ENCODE measurements at places on chromosomes 11 and 22.
A peak's percentile ranks its signal among the peaks of the same experiment; 100 is the strongest.

DNA sequence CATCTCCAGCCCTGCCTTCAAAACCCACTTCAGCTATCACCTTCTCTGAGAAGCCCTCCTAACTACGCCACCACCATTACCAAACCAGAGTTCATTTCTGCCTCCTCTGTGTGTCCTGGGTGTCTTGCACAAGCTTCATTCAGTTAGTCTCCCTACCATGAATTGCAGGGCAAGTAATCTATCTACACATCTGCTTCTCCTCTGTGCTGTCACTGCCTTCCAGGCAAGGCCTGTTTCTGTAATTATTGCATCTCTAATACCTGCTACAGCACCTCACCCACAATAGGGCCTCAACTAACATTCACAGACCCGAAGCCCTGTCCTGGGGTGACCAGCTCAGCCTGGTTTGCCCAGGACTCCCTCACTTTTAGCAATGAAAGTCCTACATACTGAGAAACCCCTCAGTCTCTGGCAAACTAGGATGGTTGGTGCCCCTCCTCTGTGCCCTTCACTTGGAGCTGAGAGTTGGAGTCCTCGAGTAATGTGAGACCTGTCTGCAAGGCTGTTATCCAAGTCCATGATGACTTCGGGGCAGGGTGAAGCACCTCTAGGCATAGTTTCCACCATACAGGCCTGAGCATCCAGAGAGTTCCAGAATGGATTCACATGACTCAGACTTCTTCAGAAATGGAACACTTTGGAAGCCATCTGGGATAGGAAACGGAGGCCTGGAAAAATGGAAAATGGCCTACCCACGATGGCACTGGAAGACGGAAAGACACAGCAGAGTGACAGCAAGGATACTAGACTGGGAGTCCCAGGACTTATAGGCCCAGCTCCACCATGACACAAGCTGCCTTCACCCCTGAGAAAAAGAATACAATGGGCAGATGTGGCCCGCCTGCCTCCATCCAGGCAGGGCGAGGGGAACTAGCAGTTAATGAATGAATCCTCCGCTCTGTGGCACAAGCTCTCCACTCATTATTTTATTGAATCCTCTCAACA, 269.3 kb downstream of the BUD13 start:
- no peak for DNase-seq

GRCh38 chr11:34379079-34379478, 21.3 kb upstream of the ABTB2 start:
- DNase-seq, result no peak

- DNase-seq, result no peak
These were observed 66.5 kb upstream of the CEP126 start for GRCh38 chr11:101848262-101848661.

- no peak for DNase-seq
These were observed 94.9 kb downstream of the SLC17A6 start for GRCh38 chr11:22433094-22433455.

GRCh38 chr22:20536590-20537324, 29.3 kb downstream of the MED15 start:
- DNase-seq, result no peak

DNA sequence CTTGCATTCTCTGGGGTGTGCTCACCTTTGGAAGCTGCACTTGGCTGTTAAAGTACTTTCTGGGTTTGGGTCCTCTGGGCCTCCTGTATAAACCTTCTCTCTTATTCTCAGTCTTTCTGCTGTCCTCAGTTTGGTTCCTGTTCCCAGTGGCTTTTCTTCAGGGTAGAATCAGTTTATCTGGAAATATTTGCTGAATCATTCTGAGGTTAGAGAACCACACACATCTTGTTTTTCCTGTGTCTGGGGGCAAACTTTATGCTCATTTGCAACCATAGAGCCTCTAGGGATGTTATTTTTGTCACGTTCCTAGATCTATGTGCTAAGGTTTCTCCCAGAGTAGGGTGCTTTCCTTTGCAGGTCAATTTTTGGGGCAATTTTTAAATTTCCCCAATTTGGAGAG, 224.3 kb upstream of the C11orf87 start:
- DNase-seq, result no peak

DNA sequence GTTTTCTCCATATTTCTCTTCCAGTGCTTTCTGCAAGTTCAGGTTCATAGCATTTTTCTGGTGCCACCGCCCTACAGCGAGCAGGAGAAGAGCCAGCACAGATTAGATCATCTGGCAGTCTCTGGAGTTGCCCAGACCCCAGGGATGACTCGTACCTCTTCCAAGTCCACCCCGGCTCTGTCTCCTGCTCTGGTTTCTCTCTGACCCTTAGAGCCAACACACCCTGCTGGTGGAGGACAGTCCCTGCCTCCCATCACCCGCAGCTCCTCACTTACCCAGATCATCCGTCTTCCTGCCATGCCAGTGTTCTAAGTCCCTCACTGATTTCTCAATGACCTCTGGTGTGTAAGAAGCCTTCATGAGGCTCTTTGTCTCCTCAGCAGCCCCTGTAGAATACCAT, 28.0 kb downstream of the TST start:
- DNase-seq, result no peak

DNA sequence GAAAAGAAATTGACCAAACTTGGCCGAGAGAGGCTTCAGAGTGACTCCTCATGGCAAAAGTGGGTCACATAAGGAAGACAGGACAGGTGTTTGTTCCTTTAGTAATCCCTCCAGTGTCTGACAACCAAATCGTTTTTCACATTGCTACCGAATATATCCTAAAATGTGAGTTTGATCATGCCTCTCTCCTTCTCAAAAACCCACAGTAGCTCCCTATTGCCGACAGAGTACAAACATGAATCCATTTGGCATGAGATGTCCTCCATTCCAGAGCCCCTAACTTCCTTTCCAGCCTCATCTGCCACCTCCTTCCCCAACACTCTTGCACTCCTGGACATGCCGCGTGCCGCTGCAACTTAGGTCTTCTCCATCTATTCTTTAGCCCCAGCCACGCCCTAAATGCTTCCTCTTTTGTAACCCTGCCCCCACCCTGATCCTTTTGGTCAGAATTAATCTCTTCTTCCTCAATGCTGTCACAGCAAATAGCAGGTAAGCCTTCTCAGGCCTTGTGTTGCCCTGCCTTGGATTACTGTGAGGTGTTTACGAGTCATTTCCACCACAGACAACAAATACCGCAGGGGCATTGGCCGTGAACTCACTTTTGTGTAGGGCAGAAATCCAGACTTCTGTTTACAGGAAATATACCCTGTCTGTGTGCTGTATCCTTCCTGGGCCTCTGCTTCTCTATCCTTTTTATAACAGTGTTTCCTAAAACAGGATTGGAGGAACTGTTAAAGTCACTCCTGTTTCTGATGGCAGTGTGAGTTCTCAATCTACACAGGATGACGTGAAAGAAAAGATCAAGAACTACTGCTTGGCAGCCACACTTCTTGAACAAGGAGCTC, 66.0 kb upstream of the FTH1 start:
- no peak for DNase-seq

DNA sequence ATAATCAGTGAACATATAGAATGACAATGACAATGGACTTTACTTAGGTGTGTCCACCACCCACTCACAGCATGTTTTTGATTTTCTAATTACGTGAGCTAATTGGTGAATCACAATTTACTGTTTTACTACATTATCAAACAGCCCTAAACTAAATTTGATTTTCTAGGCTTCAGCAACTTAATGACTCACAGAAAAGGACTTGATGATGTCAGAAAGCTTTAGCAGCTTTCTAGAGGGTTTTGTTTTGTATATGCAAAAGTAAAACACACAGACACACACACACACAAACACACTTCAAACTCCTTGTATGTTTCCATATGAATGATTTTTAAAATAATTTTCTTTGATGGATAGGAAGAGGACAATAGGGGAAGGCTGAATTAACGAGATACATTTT, 878.6 kb upstream of the CCDC90B start:
- DNase-seq, result no peak

GRCh38 chr11:114216796-114217180, 79.4 kb upstream of the NNMT start:
- no peak for DNase-seq

GRCh38 chr11:122128146-122128545, 12.1 kb upstream of the BLID start:
- DNase-seq, result no peak

- DNase-seq, result peak; percentile 78
These were observed 102.4 kb upstream of the FSHB start for GRCh38 chr11:30128269-30128932.

GRCh38 chr11:119774172-119774763, 45.3 kb upstream of the NECTIN1 start:
- no peak for DNase-seq

GRCh38 chr11:6566704-6567370, 36.6 kb downstream of the RRP8 start:
- DNase-seq, result no peak

- no peak for DNase-seq
These were observed 8.7 kb downstream of the PTH start for GRCh38 chr11:13486926-13487660.

DNA sequence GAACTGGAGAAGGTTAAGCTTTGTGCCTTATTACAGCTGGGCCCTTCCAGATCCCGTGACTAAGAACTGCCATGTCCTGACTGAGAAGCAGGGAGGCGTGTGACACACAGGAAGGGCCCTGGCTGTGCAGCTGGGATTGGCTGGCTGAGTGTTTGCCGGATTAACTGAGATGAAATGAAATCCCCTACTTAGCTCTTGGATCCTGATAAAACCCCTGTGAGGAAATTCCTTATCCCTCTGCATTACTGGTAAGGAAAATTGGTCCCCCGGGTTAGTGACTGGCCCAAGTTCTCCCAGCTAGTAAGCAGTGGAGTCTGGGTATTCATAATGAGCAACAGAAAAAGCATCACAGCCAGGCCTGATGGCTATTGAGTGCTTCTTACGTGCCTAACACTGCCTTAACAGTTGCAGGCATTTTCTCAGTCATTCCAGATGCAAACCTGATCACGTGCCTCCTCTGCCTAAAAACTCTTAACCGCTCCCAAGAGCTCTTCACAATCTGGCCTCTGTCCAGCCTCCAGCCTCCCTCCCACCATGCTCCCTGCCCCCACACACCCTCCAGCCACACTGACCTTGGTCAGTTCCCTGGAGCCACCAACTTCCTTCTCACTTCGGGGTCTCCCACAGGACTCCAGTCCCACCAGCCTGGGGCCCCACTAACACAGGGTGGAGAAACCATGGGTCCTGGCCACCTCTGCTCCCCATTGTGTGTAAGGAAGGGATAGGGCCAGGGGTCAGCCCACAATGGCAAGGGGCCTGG, 37.8 kb downstream of the ARRB1 start:
- DNase-seq, result no peak

GRCh38 chr22:48884324-48884723, 943.3 kb downstream of the BRD1 start:
- DNase-seq, result no peak

- no peak for DNase-seq
These were observed 89.3 kb downstream of the BCR start for GRCh38 chr22:23269441-23270211.

GRCh38 chr22:40853333-40853732, 3.1 kb downstream of the ST13 start:
- DNase-seq, result no peak

DNA sequence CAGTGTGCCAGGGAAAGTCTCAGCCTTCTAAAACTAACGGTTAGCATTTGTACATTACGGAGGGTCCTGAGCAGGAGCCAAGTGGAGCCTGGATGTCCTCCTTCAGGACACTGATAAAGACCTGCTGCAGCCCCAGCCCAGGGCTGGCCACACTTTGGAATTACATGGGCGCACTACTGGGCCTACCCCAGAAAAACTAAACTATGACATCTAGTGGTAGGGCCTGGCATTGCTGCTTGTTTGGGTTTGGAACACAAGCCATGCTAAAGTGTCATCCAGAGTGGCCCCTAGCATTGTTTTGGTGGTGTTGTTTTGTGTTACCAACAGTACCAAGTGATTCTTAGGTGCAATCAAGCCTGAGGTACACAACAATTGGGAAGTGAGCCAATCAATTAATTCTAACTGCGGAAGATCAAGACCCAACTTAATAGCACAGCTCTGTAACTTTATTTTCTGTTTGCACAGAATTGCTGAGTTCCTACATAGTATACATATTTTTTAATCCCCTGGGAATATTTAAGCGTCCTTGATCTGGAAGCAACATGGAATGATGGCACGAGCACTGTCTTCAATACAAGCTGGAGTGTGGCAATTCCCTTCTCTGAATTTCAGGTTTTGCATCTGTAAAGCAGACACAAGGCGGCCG, 340.7 kb downstream of the LARGE1 start:
- DNase-seq, result no peak

GRCh38 chr11:37597776-37598175, 999.7 kb upstream of the RAG2 start:
- no peak for DNase-seq

- peak; percentile 27 for DNase-seq
These were observed 33.1 kb downstream of the TRIM66 start for GRCh38 chr11:8649361-8649760.

DNA sequence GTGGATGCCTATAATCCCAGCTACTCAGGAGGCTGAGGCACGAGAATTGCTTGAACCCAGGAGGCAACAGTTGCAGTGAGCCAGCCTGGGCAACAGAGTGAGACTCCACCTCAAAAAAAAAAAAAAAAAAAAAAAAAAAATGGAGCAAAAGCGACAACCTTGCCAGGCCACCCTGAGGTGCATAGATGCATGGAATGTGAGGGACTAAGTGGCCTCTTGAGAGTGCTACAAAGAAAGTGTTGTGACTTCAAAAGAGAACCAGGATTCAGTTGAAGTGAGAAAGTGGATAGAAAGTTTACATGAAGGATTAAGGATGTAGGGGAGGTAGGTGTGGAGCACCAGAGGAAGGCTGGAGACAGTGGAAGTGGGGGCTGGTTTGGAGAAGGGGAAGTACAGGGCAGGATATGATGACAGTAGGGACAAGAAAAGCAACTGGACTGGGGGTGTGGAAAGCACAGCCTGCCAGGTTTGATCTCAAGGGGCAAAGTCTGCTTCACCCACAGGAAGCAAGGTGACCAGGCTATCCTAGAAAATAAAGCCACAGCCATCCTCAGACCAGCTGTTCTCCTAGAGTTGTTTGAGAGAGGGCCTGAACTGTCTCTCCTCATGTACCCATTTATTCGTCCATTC, 36.0 kb upstream of the OLFML1 start:
- no peak for DNase-seq

- DNase-seq, result no peak
These were observed 51.3 kb upstream of the CD44 start for GRCh38 chr11:35087648-35088047.

- DNase-seq, result no peak
These were observed 213.2 kb downstream of the LUZP2 start for GRCh38 chr11:24709928-24710565.

DNA sequence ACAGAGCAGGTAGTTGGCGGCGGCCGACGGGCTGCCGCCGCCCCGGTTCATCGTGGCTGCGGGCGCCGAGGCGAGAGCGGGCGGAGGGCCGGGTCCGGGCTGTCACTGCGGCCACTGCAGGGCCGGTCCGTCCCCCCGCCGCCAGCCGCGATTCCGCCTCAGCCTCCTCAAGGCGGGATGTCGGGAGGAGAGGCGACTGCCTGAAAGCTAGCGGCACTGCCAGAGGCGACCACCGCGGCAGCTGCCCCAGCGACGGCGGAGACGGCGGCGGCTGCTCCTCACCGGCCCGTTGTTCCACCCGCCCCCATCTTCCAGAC, 234 bp downstream of the SESN3 start:
- DNase-seq, result no peak

All from HS-27A (cell line).